Hematopoietic multipotent progenitor cell treated with erythropoietin and hydrocortisone succinate and interleukin-3 and kit ligand, for 17 days (in vitro differentiated cells): ENCODE measurements at places on chromosomes 13 and 19.

DNA sequence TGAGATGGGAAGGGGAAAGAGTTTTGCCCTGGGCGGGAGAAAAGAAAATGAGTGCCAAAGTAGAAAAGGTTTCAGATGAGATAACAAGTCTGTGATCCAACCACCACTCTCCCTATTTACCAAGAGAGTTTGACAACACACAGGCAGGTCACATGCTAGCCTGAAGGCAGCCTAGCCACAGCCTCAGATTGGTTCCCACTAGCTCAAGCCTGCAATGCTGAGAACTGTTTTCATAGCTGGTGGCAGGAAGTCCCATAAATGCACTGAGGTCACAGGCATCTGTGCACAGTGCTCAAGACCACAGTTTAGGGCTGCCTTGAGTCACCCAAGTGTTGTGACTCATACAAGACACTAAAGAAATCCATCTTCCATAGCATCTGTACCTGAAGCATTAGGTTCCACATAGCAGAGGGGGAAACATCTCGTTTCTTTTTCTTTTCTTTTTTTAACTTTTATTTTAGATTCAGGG, 18.5 kb upstream of the POP4 start:
- no peak for DNase-seq

- no peak for DNase-seq
Measured at GRCh38 chr13:61415058-61415721, 459 bp downstream of the PCDH20 start.

DNA sequence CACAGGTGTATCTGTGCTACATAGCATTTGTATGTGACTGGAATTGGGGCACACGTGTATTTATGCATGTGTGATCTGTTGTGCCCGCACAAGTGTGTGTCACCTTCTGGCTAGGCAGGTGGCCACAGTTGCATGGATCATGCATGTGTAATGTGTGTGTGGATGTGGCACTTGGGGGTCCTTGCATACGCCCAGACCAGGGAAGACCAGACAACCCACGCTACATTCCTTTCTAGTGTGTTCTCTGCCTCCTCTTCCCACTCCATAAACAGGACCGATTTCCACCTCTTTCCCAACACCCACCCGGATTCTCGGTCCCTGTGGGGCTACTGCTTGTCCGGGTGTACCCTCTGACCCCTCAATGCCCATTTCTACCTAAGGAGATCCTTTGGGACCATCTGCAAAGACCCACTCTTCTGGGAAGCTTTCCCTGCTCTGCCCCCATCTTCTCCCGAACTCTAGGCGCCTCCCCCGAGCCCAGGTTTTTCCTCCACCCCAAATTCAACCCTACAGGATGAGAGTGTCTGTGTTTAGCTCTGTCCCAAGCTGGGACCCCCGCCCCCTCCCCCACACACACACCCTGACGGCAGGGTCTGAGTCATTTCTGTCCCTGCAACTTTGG, 12.3 kb downstream of the STAP2 start:
- no peak for DNase-seq

DNA sequence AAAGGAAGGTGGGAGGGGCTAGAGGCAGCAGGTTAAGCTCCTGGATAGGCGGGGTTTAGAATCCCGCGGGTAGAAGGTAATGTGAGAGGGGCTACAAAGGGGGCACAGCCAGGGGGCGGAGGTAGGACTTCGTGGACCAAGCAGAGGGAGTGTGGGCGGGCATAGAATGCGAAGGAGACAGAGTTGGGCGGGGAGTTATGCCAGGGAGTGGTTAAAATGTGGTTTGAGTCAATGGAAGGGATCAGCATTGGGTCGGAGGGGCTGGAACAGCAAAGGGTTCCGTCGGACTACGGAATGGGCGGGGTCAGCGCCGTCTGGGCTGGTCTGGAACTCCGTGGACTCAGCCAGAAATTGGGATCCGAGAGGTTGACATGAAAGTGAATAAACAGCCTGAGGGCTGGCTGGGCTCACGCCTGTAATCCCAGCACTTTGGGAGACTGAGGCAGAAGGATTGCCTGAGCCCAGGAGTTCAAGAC, 3.0 kb downstream of the LTBP4 start:
- no peak for DNase-seq

DNA sequence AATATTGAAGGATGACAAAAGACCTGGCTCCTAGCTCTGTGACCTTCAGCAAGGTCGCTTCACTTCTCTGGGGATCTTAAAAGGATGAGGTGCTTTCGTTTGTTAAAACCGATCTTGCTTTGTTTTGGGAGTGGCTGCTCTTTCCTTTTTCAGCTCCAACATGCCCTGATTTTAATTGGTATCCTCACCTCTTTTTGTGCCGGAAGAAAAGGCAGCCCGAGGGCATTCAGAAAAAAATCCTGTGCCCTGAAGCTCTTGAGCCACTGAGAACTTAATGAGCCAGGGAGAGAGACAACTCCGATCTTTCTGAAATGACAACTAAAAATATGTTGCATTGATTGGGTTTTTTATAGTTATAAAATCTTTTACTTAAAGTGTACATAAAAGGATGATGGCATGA, 19.4 kb downstream of the CLDN10 start:
- DNase-seq: no peak

GRCh38 chr13:41944229-41944628, 16.7 kb downstream of the VWA8 start:
- no peak for DNase-seq

GRCh38 chr19:38759590-38760003, 13.7 kb downstream of the LGALS7 start:
- DNase-seq: no peak

- no peak for DNase-seq
Measured at GRCh38 chr19:43078311-43078710, 4.2 kb downstream of the PSG2 start.

DNA sequence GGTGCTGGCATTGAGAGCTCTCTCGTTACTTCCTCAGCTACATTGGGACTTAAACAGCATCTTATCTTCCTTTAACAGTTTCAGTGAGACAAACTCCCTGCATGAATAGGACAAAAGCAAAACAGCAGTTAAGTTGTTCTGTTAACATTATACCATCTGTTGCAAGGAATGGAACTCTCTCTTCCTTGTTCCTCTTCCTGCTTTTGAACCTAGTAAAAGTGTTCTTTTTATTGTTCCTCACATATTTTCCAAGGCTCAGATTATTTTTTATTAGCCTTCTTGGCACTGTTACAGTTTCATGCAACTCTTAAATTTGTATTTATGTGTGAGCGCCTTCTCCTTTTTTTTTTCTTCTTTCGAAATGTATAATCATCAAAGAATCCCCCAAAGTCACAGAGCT, 202.6 kb upstream of the UFM1 start:
- no peak for DNase-seq

GRCh38 chr13:33073338-33073737, 57.1 kb downstream of the KL start:
- no peak for DNase-seq

DNA sequence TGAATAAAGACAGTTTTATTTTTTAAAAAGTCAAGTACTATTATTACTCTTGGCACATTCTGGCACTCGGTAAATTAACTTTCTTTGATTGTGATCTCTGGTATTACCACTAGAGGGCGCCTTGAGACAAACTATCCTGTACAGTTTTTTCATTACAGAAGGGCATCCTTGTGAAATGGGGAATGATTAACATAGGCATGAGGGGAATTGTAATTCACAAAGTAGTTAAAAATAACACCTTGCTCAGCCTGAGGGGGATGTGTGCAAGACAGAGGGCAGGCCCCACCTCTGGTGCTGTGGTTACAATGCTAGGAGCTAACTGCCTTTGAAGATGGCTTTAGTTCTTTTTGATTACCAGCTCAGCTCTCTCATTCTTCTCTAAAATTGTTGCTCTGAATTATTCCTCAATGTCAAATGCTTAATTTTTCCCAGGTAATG, 24.2 kb upstream of the C1QTNF9B start:
- DNase-seq: peak; percentile 60

DNA sequence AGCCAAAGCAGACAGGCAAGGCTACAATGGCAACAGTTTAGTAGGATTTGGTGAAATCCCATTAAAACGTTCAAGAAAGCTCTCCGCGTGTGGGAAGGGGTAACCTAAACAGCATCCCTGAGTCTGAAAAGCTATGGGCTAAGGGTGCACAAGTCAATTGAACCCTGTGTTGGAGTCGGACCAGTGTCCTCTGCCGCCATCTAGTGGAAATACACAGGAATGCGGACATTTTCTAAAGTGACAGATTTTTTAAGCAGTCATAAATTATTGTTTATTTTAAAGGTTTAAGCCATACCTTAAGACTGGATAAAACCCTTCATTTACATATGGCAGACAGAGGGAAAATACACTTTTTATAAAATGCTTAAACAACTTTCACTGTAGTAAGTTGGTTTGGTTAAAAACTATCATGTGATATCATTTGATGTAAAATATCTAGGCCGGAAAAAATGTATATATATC, 26.5 kb upstream of the LSM14A start:
- peak; percentile 71 for DNase-seq

GRCh38 chr13:100347968-100348367, 240.6 kb downstream of the GGACT start:
- DNase-seq: no peak

GRCh38 chr13:71772361-71772760, 94.6 kb downstream of the DACH1 start:
- DNase-seq: no peak

DNA sequence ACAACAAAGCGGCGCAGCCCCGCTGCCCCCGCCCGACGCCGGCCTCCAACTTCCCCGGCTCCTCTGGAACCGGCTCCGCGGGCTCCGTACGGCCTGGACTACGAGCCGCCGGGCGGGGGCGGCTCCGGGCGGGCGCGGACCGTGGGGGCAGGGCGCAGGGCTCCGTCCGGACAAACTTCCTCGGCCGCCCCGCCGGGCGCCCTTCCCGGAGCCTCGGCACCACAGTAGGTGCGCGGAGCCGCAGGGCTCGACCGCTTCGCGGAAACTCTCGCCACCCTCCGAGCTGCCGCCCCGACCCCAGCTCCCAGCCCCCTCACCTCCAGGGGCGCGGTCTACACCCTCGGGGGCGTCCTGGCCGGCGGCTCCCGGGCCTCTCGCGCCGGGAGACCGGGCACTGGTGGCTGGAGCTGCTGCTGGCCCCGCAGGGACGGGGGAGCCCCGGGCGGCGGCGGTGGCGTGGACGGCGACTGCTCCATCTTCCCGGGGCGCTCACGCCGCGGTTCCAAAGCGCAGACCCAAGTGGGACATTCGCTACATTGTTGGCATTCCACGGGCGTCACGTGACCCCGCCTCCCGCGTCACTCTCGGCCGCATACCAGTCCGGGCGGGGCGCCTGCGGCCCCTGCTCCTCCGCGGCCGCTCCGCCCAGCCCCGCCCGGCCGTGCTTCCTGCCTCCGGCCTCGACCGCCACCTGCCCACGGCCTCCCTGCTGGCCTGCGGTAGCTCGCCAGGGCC, at the start of gene LATS2:
Gene LATS2 (minus strand): TSS at position 558 of the 735 bp plus-strand sequence. CDS start 15,560 bp downstream, outside the sequence.
- peak; percentile 87 for DNase-seq

GRCh38 chr19:2327773-2328400, 499 bp downstream of the LSM7 start:
- DNase-seq: peak; percentile 21
